Osteocyte (in vitro differentiated cells): ENCODE measurements at places on chromosomes 6 and 20.
A peak's percentile ranks its signal among the peaks of the same experiment; 100 is the strongest.

DNA sequence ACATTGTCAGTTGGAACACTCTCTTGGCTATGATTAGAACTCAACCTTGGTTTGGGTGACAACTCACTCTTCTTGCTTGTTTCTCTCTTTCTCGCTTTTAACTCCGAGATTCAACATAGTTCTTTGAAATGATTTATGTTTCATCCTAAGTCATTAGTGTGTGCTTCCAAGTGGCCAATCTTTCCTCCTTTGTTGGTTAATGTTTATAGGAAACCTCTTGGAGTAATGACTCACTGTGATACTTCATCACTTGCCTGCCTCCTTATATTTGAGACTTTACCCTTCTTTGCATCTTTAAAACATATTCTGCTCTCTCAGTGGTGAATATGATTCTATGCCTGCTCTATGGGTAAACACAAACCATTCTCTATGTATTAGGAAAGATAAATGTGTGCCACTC, 279.7 kb upstream of the FLRT3 start:
- no peaks in the 10 kb centered on the region for H3K36me3 ChIP-seq
- no peaks in the 10 kb centered on the region for H3K4me1 ChIP-seq

DNA sequence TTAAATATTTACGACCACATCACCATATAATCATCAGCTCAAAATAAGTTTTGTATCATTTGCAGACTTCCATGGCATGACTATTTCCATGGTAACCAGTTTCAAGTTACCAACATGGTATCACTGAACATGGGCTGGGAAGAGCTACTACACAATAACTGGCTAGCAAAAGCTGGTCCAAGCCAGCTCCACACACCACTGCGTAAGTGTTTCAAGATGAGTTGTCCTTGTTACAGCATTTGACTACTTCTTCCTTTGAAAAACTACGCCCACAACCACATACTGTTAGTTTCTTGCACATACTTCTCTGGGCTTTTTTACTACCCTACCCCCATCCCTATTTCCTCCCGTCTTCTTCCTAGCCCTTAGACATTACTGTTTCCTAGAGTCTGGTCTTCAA, 8.5 kb downstream of the CD164 start:
- peaks cover 5% of the 10 kb centered on the region for H3K4me1 ChIP-seq
- no peak overlapping the region for H3K4me3 ChIP-seq
- DNase-seq: no peak
- H3K36me3 ChIP-seq: peaks cover 68% of the 10 kb centered on the region
- no peaks in the 10 kb centered on the region for H3K27me3 ChIP-seq
- no peak overlapping the region for H3K27ac ChIP-seq

- no peak for DNase-seq
- H3K4me1 ChIP-seq: no peaks in the 10 kb centered on the region
- no peak overlapping the region for H3K4me3 ChIP-seq
- no peak overlapping the region for H3K27ac ChIP-seq
- H3K27me3 ChIP-seq: no peaks in the 10 kb centered on the region
Observed at GRCh38 chr20:51789434-51789833, 12.9 kb downstream of the SALL4 start.

GRCh38 chr6:5243069-5243468, 17.7 kb downstream of the LYRM4 start:
- no peak overlapping the region for H3K27ac ChIP-seq
- H3K4me1 ChIP-seq: no peaks in the 10 kb centered on the region
- no peaks in the 10 kb centered on the region for H3K27me3 ChIP-seq
- no peak for DNase-seq

- peak; percentile 49 for DNase-seq
- peaks cover 20% of the 10 kb centered on the region for H3K4me1 ChIP-seq
- no peak overlapping the region for H3K27ac ChIP-seq
- H3K4me3 ChIP-seq: no peak overlapping the region
- H3K27me3 ChIP-seq: peaks cover 3% of the 10 kb centered on the region
Observed at GRCh38 chr6:4970739-4971395, 33.0 kb downstream of the RPP40 start.

- peaks cover 9% of the 10 kb centered on the region for H3K4me1 ChIP-seq
- no peak for DNase-seq
- H3K27me3 ChIP-seq: no peaks in the 10 kb centered on the region
Observed at GRCh38 chr6:151209071-151209831, 30.5 kb upstream of the AKAP12 start.

GRCh38 chr6:107132330-107132954, 17.1 kb upstream of the BEND3 start:
- DNase-seq: no peak
- no peak overlapping the region for H3K27ac ChIP-seq
- H3K36me3 ChIP-seq: no peaks in the 10 kb centered on the region
- no peaks in the 10 kb centered on the region for H3K27me3 ChIP-seq

DNA sequence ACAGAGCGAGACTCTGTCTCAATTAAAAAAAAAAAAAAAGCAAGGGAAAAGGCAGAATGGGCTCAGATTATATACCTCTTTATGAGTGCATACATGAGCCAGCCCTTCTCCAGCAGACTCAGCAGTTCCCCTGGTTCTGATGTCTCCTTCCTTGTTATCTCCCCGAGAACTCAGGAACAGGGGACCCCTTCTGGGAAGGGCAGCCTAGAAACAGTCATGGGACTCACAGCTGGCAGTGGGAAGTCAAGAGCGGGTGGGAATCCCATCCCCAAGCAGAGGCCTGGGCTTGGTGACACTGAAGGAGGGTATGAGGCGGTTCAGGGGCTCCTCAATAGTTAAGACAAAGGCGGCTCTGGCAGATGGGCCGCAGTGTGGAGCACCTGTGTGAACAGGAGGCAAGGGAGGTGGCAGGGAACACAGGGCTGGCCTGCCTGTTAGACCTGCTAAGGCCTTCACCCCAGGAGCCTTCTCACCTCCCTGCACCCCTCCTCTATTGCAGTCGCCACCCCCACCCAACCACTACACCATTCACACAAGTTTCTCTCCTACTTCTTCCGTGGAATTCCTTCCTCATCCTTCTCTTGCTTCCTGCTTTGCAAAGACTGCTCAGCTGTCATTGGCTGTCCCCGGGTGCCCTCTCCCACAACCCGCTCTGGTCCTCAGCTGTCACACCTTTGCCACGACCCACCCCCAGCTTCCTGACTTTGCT, 29.7 kb upstream of the MDFI start:
- no peak for DNase-seq
- H3K4me3 ChIP-seq: no peak overlapping the region
- no peak overlapping the region for H3K27ac ChIP-seq
- no peaks in the 10 kb centered on the region for H3K27me3 ChIP-seq
- peaks cover 2% of the 10 kb centered on the region for H3K4me1 ChIP-seq

GRCh38 chr6:63352544-63353285, 32.9 kb upstream of the LGSN start:
- no peak overlapping the region for H3K4me3 ChIP-seq
- no peak for DNase-seq
- no peak overlapping the region for H3K27ac ChIP-seq
- H3K27me3 ChIP-seq: no peaks in the 10 kb centered on the region
- no peaks in the 10 kb centered on the region for H3K36me3 ChIP-seq

DNA sequence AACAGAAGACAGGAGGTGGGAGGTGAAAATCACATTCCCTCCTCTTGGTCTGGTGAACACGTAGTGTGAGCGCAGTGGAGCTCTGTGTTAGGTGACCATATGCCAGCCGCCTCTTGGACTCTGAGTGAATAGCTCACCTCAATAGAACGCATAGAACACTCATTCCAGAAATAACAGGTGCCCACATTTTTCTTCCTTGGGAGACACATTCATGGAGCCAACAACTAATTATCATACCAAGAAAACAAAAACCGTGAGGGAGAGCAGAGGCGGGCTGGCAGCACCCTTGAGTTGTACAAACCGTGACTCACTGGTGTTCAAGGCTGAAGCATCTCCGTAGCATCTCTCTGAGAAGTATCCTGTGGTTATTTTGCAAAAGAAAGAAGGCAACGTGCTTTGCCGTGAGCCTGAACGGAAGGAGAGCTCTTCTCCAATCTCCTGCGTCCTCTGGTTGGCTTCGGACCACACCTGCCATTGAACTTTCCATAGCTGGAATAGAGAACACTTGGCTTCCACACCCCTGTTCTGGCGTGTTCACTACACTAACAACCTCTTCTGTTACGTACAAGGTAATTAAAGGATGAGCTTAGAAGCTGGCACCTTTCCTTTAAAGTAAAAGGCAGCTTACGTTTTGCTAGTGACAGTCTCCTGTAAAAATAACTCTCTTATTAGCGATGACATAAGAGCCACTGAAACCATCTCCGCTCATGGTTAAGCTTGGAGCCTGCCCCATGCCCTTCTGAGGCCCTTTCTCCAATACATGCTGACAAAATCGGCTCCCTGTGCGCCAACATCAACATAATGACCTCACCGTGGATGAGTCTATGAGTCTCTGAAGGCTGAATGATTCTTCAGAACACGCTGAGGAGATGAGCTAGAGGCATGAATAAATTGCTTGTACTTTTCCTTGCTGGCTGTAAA, 30.2 kb upstream of the SGK1 start:
- H3K4me3 ChIP-seq: peak overlapping the region; percentile 38
- H3K27ac ChIP-seq: peak overlapping the region; percentile 79
- H3K36me3 ChIP-seq: no peaks in the 10 kb centered on the region
- peaks cover 41% of the 10 kb centered on the region for H3K4me1 ChIP-seq
- no peaks in the 10 kb centered on the region for H3K27me3 ChIP-seq

GRCh38 chr20:49575551-49576060, 7.7 kb upstream of the PTGIS start:
- H3K4me3 ChIP-seq: no peak overlapping the region
- H3K27me3 ChIP-seq: no peaks in the 10 kb centered on the region
- H3K27ac ChIP-seq: peak overlapping the region; percentile 85
- no peaks in the 10 kb centered on the region for H3K36me3 ChIP-seq
- H3K4me1 ChIP-seq: peaks cover 81% of the 10 kb centered on the region
